Stimulated activated CD8-positive, alpha-beta memory T cell treated with anti-CD3 and anti-CD28 coated beads, Interleukin-2, amount 100 ng/mL, for 48 hours (primary cell): ENCODE measurements at places on chromosomes 1 and 21.

DNA sequence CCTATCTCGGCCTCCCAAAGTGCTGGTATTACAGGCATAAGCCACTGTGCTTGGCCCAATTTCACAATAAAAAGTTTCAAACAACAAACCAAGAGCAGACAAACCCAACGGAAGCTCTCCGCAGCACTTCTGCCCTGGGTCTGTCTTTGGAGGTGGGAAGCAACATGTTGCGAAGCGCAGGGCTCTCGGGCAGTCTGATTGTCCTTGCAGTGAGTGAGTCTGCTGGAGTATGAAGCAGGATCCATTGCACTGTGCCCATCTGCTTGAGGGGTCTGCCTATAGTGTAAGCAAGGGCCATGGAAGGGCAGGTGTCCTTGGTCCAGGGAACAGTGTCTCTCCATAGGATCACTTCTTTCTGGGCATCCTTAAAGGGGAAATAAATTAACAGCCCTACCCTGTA lies 14.6 kb upstream of the PARP1 start:
- DNase-seq, result no peak

GRCh38 chr1:119091618-119092017 lies 48.8 kb downstream of the WARS2 start:
- no peak for DNase-seq

- DNase-seq, result no peak
Measured at GRCh38 chr21:18403735-18404450, at the start of gene TMPRSS15. Gene TMPRSS15 (minus strand): TSS chr21:18403785. CDS start chr21:18403622, 163 bp downstream.

GRCh38 chr21:41713495-41714281 lies 53.2 kb downstream of the RIPK4 start:
- no peak for DNase-seq

DNA sequence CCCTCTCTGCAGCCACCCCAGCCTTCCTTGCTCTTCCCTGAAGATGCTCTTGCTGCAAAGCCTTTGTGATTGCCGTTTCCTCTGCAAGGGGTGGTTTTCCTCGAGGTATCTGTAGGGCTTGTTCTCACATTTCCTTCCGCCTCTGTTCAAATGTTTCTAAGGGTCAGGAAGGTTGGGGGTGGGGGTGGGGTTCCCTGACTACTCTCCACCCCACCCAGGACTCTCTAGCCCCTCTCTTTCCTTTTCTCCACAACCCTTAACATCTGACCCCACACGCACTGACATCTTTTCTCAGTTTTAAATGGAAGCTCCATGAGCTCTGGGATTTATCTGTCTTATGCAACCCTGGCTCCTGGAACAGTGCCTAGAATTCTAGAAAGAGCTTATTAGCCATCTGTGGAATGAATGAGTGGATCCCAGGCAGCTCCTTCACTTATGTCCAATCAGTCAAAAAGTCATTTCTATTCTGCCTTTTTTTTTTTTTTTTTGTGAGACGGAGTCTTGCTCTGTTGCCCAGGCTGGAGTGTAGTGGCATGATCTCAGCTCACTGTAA lies 27.3 kb upstream of the ZNF362 start:
- no peak for DNase-seq

DNA sequence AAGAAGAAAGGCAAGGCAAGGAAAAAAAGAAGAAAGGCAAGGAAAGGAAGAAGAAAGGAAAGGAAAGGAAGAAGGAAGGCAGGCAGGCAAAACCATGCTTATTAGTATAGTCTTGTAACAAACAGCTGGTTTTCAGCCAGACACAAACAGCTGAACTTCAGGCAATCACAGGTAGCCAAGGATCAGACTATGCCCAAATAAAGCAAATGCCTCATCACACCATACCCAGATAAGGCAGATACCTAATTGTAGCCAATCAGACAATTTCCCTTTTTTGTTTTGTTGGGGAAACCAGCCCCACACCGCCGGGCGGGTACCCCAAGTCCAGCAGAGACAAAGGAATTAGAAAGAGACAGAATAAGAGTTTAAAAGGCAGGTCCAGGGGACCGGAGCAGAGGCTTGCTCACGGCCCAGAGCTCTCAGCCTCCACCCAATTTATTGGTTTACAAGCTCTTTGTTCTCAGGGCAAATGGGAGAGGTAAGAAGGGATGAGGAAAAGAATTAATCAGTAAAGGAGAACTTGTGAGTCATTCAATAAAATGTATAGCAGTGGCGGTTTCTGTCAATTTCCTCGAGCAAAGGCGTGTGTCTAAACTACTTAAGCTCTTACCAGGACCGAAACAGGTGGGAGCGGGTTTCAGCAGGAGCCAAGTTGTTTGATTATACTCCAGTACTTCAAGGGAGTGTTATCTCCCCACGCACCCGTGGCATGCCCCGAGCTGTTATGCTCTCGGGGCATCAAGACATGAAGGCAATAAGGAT lies 886.8 kb downstream of the KCNT2 start:
- DNase-seq, result no peak

- DNase-seq, result no peak
Measured at GRCh38 chr1:201565024-201565730, 26.2 kb downstream of the NAV1 start.
